ENCODE measurements at places on chromosomes 6 and 20.

DNA sequence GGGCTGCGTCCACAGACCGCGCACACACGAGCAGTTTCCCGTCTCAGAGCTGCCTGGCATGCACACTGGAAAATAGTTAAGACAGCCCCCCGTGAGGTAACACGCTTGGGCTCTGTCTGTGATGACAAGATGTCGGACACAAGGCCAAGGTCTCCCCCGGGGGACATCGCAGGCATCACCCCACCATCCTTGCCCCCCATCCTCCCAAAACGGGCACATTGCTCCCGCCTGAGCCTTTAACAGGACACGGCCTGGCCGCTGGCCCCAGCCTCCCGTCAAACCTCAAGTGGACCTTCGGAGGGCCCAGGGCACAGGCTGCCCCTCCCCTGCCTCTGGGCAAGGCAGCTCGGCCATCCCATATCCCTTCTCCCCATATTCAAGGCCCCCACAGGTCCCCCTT lies 5.6 kb downstream of the KCNQ2 start:
- no peak for DNase-seq

GRCh38 chr6:145789443-145789842 lies 25.2 kb downstream of the FBXO30 start:
- DNase-seq: no peak

GRCh38 chr6:45803071-45803470 lies 212.6 kb downstream of the CLIC5 start:
- DNase-seq: no peak

DNA sequence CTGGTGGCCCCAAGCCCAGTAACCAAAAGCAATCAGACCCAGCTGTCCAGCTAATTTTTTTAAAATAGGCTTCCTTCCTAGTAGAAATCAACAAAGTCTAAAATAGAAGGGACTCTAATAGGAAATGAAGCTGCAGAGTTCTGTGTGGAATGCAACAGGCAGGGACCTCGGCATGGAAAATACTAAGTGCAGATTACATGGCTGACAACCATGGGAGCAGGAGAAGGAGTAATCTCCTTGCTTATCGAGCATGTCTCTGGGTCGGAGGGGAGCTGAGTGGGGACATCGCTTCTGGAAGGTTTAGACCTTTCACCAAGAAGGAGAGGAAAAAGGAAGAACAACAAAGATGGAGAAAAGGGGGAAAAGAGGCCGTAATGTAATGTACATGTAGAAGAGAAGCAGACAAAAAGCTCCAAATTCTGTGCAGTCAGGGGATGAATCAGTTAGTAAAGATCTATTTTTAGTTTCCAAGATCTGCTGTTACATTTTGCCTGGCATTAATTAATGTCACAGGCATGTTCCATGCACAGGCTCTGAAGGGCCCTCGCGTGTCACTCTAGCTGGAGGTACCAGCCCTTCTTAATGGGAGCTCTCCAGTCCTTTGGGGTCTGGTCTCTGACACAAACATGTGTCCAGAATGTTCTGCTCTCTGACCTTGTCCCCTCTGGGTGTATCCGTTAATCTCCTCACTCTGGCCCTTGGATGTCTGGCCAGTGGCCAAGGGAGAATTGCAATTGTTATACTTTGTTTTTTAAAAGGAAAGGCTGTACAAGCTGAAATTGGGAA lies 16.6 kb upstream of the ZNF831 start:
- no peak for DNase-seq

- no peak for DNase-seq
These were observed 13.3 kb downstream of the VAPB start for GRCh38 chr20:58402305-58402704.

- DNase-seq: no peak
These were observed 609 bp downstream of the MYL9 start for GRCh38 chr20:36541768-36542488.

DNA sequence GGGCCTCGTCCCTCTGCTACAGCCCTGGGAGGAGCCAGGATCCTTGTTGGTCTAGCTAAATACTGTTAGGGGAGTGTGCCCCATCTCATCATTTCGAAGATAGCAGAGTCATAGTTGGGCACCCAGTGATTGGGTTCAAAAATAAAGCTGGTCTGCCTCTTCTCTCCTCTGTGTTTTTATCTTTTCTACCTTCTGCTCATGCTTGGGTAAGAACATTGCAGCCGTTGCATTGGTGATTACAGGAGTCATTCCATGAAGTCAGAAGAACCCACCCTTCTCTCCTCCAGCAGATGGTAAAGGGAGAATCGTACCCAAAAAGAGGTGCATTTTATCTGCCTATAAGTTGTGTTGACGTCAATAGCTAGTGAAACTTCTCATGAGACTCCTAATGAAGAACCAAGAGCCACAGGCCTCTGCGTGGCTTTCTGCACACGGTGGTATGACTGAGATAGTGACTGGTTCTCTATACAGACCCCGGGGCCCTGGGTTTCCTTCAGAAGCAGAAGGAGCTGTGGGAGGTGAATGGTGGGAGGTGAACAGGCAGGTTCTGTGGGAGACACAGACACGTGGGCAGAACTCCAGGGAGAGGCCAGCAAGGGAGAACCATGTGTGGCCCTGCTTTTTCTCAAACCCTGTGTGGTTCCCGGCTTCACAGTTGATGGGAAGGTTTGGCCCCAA lies 5.7 kb upstream of the FAM209A start:
- no peak for DNase-seq

DNA sequence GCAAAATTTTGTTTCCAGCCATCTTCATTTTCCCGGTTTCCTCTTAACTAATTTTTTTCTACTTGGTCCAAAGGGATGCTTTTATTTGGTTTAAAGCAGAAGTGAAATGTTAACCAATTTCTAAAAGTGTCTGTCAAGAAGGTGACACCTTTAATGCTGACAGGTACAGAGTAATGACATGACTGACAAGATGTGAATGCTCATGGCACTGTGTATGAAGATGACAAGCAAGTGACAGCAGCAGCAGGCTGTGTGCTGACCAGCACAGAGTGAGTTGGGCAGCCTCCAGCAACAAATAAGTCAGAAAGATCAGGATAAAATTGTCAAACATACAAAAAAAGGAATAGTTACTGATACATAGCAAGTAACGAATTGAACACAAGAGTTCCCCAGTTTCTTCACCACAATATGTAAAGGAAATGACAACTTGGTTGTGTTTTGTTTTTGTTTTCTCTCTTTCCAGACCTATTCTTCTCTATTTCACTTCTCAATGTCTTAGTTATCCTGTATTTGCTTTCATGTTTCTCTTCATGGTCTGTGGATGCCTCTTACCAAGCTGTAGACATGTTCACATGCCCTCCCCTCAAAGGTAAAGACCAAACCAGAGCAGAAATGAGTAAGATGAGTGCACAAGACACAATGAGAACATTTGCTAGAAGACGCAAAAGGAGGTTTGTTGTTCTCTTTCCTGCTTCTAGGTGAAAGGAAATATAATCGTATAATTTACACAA lies 174.9 kb downstream of the FRK start:
- no peak for DNase-seq

- no peak for DNase-seq
These were observed 79.1 kb upstream of the ZFP64 start for GRCh38 chr20:52270696-52271095.

GRCh38 chr6:137740091-137740755 lies 126.8 kb upstream of the TNFAIP3 start:
- no peak for DNase-seq

DNA sequence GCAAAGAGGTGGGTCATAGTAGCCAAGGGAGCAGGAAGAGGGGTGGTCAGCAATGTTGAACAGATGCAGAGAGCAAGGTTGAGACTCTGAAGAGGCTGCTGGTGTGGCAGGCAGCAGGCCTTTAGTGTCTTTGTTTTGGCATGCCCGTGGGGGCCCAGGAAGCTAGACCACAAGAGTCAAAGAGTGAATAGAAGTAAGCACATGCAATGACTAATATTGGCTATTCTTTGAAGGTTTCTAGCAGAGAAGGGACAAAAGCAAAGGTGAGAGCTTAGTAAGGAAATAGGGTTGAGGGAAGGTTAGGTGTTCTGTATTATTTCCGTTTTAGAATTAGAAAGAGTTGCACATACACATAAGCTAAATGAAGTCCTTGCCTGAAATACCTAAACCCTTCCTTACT lies 18.8 kb downstream of the TDRD6 start:
- DNase-seq: no peak

Data from activated naive CD8-positive, alpha-beta T cell treated with anti-CD3 and anti-CD28 coated beads, Interleukin-2, amount 10 ng/mL, durations not matched to agents 7 days and 5 days (primary cell).